ENCODE measurements at places on chromosomes 4 and X. TPM values are rescaled to one million over a fixed set of nuclear protein-coding genes. Genes with fewer than 3 reads are reported as not detected.

The ADH4 gene
- not detected for total RNA-seq

The SOX3 gene
- not detected for total RNA-seq

The PRRG1 gene
- 6.2 TPM for total RNA-seq

The PITX2 gene
- 0.26 TPM for total RNA-seq

The JADE3 gene
- total RNA-seq = 4.1 TPM

The RTL5 gene
- 4.5 TPM for total RNA-seq

The PAGE4 gene
- total RNA-seq = not detected
